Body of pancreas (tissue), 4 donors: ENCODE measurements at places on chromosomes 11 and 22.
A peak's percentile ranks its signal among the peaks of the same experiment; 100 is the strongest.

GRCh38 chr11:100683126-100683525, 4.0 kb upstream of the ARHGAP42 start:
- no peak for DNase-seq

DNA sequence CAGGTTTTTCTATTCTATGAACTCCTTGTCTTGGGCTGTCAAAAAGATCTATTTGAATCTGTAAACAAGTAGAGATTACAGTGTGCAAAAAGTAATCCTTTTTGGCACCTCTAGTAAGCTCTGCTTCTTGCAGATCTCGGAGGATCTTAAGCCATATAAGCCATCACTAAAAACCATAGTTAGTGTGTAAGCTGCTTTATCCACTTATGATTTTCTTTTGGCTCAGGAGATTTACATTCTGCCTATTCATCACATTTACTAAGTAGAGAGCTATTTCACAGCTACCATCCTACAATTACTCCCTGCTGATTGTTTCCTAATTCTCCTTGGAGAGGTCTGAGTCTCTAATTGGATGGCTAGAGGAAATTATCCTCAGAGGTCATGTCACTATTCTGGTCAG, 385.7 kb downstream of the AASDHPPT start:
- DNase-seq = no peak

GRCh38 chr11:12220305-12220704, 109.9 kb downstream of the MICAL2 start:
- DNase-seq = peak; percentile 49

- DNase-seq = no peak
These were observed 101.7 kb downstream of the METTL15 start for GRCh38 chr11:28209906-28210305.

DNA sequence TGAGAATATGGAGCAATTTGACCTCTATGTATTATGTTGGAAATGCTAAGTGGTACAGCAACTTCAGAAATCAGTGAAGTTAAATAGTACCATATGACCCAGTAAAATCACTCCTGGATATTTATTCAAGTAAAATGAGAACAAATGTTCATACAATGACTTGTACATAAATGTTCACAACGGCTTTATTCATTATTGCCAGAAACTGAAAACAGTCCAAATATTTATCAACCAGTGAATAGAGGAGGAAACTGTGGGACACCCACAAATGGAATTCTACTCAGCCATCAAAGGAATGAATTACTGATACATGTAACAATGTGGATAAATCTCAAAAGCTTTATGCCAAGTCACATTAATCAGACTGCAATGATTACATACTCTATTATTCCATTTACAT, 416.3 kb downstream of the AASDHPPT start:
- DNase-seq = no peak

GRCh38 chr11:65216830-65217229, 35.1 kb downstream of the CAPN1 start:
- no peak for DNase-seq

DNA sequence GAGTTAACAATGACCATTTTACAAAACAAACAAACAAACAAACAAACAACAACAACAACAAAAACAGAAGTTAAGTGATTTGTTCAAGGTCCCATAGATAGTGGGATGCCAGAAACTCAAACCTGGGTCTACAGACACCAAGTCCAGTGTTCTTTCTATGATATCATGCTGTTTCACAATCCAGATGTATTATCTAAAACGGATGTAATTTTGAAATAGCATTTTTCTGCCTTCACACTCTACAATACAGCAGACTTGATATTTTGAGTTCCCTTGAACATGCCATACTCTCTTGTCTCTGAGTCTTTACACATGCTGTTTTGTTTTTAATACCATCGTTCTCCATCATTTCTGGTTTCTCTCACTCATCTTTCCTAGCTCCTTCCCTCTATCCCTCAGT, 104.5 kb downstream of the RELT start:
- no peak for DNase-seq

DNA sequence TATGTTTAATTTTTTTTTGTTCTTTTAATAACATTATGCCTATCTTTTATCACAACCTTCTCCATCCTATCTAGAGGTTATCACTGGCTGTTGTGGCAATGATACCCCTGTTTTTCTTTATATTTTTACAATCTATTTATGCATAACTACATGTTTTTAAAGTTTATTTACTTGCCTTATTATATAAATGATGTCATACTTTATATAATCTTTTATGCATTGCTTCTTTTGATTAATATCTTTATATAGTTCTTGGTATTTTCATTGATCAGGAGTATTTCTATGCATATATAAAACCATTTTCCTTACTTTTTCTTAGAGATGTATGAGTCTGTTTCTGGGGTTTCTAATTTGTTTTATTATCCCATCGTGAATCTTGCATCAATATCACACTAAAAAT, 719.8 kb upstream of the RAG2 start:
- no peak for DNase-seq

DNA sequence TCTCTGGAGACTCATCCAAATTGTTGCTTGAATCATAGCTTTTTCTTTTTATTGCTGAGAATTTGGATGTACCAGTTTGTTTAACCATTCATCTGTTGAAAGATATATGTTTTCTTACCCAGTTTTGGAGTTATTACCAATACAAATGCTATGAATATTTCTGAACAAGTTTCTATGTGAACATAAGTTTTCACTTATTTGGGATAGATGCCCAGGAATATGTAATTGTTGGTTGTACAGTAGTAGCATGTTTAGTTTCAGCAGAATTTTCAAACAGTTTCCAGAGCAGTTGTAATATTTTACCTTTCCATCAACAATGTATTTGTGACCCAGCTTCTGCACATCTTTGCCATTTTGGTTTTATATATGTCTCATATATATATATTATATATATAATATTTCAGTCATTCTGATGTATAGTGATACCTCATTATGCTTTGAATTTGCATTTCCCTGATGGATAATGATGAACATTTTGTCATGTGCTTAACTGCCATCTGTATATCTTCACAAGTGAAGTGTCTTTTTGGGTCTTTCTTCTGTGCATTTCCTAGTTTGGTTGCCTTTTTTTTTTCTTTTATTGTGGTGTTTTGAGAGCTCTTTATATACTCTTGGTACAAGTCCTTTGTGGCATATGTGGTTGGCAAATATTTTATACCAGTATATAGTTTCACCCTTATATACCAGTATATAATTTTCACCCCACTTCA, 118.8 kb downstream of the LUZP2 start:
- no peak for DNase-seq

- DNase-seq = no peak
These were observed 77.9 kb upstream of the PITPNB start for GRCh38 chr22:27996981-27997380.

GRCh38 chr22:28002863-28003565, 84.0 kb upstream of the PITPNB start:
- no peak for DNase-seq

- peak; percentile 14 for DNase-seq
These were observed 126.3 kb downstream of the COMMD9 start for GRCh38 chr11:36162883-36163434.

GRCh38 chr11:116232364-116232828, 540.4 kb downstream of the BUD13 start:
- no peak for DNase-seq

DNA sequence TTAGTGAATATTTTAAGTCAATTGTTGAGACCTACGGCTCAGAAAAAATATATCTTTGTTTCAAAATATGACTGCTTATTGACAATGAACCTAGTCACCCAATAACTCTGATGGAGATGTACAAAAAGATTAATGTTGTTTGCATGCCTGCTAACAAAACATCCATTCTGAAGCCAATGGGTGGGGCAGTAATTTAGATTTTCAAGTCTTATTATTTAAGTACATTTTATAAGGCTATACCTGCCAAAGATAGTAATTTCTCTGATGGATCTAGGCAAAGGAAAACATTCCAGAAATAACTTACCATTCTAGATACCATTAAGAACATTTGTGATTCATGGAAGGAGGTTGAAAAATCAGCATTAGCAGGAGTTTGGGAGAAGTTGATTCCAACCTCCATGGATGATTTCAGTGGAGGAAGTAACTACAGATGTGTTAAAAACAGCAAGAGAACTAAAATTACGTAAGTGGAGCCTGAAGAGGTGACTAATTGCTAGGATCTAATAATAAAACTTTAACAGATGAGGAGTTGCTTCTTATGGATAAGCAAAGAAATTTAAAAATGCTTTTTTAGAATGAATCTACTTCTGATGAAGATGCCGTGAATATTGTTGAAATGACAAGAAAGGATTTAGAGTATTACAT, 26.4 kb upstream of the OR8D2 start:
- DNase-seq = no peak

DNA sequence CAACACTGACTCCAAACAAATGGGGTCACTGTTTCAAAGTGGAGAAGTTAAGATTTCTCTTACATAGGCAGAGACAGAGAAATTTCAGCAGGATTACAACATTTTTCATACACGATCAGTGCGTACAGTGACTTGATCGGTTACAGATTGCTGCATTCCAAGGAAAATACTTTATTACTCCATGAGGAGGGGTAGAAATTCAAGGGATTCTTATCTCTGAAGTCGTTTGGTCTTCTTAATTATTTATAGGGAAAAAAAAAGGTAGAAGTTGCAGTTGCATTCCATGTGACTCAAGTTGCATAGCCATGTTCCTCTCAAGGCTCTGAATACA, 10.7 kb upstream of the SMIM38 start:
- no peak for DNase-seq
